Muscle of arm (tissue), 14 donors: ENCODE measurements at places on chromosomes 11 and 22. TPM values are rescaled to one million over a fixed set of nuclear protein-coding genes. Genes with fewer than 3 reads are reported as not detected.

- DNase-seq = peak; percentile 47
These were observed 19.1 kb downstream of the ST14 start for GRCh38 chr11:130178441-130179339.

GRCh38 chr22:35023692-35024363, 42.1 kb upstream of the ISX start:
- peak; percentile 56 for DNase-seq

KCTD14 gene
- polyA plus RNA-seq = 0.96 TPM

- peak; percentile 81 for DNase-seq
These were observed 26.4 kb upstream of the OAF start for GRCh38 chr11:120184371-120184945.

OR8D4 gene
- polyA plus RNA-seq = 0.07 TPM

KRTAP5-9 gene
- not detected for polyA plus RNA-seq
